ENCODE measurements at places on chromosomes 4 and X. TPM values are rescaled to one million over a fixed set of nuclear protein-coding genes. Genes with fewer than 3 reads are reported as not detected.

Gene IRF2
- total RNA-seq: 9.1 TPM

Gene CXorf51A
- not detected for total RNA-seq

Gene NDNF
- not detected for total RNA-seq

Gene ADAMTS3
- total RNA-seq: not detected

Gene ODAPH
- total RNA-seq: not detected

Gene IL13RA2
- 0.27 TPM for total RNA-seq

Gene ERAS
- not detected for total RNA-seq

Gene KLB
- total RNA-seq: 0.13 TPM

Measured in A549 treated with GW870086 at 1 μM for 4 hours (cell line).